ENCODE measurements at places on chromosomes 11 and 22.

DNA sequence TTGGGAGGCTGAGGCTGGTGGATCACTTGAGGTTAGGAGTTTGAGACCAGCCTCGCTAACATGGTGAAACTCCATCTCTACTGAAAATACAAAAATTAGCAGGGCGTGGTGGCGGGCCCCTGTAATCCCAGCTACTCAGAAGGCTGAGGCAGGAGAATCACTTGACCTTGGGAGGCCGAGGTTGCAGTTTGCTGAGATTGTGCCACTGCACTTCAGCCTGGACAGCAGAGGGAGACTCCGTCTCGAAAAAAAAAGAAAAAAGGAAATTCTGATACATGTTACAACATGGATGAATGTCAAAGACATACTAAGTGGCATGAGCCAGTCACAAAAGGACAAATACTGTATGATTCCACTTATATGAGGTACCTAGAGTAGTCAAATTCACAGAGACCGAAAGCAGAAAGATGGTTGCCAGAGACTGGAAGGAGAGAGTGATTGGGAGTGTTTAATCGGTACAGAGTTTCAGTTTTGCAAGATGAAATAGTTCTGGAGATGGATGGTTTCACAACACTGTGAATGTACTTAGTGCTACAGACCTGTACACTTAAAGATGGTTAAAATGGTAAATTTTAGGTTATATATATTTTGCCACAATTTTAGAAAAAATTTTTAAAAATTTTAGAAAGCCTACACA, 92.3 kb downstream of the BLID start:
- no peak for DNase-seq

GRCh38 chr11:15923183-15923582, 433.2 kb downstream of the SOX6 start:
- no peak for DNase-seq

DNA sequence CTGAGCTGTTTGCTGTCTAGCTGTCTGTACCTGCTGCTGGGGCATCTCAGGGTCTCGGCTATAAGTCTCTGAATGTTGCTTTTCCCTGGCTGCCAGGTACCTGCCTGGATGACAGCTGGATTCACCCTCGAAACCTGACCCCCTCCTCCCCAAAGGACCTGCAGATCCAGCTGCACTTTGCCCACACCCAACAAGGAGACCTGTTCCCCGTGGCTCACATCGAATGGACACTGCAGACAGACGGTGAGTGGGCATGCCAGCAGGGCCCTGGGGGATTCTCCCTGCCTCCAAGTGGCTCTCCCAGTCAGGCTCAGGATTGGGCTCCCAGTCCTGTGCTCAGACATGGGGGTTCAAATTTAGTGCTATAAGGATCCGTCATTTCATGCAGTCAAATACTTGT, 12.9 kb downstream of the IL17RA start:
- peak; percentile 2 for DNase-seq

DNA sequence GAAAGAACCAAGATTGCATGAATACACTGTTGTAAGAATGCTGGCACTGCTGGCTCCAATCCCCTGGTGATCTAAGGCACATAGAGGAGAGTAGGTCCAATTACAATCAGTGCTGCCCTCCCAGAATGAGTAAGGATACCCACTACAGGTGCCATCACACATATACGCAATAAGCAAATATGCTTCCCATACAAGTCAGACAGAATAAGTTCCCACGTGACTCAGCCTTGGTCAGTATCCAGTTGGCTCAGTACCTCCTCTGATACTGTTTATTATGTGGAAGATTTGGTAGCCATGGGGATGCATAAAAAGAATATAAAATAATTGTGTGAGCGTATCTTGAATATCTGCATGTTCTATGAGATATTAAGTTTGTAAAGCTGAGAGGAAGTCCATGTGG, 8.9 kb upstream of the OR2D3 start:
- no peak for DNase-seq

- no peak for DNase-seq
Measured at GRCh38 chr11:131246156-131246555, 124.3 kb upstream of the NTM start.

DNA sequence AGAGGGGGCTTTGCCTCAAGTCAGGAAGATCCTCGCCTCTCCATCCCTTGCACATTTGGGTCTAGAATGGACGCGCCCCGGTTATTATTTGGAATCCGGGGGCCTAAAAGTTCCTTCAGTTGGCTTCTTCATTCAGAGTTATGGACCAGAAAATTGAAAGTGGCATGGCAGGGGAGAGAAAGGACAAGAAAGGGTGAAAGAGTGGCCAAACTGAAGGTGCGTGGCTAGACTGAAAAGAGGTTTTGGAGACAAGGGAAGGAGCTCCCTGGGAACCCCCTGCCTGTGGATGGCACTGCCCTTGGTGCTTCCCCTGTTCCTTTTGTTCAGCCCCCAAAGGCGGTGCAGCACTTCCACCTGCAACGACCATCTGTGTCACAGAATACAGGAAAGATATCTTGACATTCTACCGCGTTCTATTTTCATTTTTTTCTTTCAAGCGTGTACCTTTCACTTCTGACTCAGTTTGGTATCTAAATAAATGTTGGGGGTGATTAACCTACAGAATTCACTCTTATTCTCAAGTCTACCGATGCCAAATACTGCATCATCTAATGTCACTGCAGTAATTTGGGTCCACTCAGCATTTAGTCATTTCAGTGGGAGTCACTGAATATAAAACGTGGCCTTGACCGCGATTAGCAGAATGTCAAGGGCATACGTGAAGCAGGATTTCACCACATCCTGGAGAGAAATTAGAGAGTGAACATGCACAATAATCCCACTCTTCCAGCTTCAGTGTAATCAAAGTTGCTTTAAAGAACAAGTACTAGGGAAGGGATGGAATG, 88.1 kb upstream of the ARHGAP32 start:
- no peak for DNase-seq

DNA sequence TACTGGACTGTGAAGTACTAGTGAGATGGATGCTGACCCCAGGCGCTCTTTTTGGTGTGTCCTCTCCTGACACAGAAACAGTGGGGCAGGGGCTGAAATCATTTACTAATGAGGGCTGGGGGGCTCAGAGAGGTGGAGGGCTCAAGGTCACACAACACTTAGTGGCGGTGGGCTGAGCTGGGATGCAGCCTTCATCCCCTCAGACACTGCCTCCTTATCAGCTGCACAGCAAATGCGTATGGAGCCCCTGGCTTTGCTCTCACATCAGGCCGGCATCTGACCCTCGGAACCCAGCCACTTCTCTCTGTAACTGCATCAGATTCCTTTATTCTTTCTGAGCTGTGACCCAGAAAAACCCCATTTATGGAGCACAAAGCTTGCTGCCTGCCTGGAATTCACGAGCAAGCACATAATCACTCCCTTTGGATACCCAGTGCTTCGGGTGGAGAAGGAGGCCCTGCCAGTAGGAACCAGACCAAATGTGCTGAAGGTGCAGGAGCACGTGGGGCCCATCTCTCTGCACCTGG, 736.6 kb downstream of the TBC1D22A start:
- no peak for DNase-seq

- no peak for DNase-seq
Measured at GRCh38 chr11:73467505-73467904, 91.3 kb downstream of the RELT start.

DNA sequence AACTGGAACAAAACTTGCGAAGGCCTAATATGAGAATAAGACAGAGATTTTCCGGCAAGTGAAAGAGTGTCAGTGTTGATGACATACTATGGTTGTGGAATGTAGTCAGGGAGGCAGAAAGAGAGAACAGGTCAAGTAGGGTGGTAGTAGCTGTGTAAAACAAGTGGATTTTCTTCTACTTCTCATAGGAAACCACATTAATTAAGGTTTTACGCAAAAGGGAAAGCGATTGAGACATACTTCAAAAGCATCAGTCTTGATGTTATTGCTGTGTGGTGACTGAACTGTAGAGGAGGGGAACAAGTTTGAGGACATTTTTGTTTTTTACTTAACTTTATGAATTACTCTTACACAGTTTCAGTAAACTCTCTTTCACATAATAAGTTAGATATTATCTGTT, 186.0 kb upstream of the CNTN5 start:
- DNase-seq, result no peak
